Stimulated activated CD4-positive, alpha-beta T cell treated with anti-CD3 and anti-CD28 coated beads, Interleukin-1b, Interleukin-23, amount 100 ng/mL, for 1 hour (primary cell): ENCODE measurements at places on chromosomes 5 and 9.
A peak's percentile ranks its signal among the peaks of the same experiment; 100 is the strongest.

GRCh38 chr5:61137835-61138234 lies 24.4 kb downstream of the SMIM15 start:
- no peak for DNase-seq

GRCh38 chr9:93520523-93520922 lies 55.9 kb upstream of the PHF2 start:
- no peak for DNase-seq

DNA sequence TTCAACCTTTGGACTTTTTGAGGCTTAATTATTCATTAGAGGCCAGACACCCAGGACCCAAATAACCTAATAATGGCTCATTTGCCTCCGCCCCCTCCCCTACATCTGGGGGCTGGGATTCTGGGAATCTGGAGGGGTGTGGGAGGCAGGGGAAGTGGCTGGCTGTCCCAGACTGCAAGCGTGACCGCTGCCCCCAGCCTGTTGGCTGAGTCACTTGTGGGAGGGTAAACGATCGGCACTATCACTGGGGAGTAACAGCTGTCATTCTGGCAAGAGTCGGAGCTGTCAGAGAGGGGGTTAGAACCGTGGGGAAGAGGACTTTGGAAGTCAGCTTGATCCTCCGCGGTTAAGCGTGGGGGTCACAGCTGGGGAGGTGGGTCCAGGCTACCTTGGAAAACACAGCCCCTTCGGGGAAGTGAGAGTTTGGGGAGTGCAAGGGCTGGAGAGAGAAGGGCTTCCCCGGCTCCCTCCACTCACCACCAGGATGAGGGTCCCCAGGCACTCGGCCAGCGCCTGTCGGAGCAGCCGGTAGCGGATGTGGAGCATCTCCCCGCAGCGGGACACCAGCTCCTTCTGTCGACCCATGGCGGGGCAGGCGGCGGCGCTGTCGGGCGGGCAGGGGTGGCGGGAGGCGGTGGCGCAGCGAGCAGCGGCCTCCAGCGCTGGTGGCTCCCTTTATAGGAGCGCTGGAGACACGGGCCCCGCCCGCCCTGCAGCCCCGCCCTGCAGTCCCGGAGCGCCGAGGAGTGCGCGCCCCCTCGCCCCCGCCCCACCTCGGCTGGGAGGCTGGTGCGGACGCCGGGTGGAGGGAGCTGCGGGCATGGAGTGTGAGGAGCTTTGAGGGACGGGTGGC lies at the start of gene AQP3:
TSS of gene AQP3 (minus strand) at position 648 of the 853 bp plus-strand sequence. CDS start at position 585, 63 bp downstream.
- DNase-seq, result peak; percentile 35

- no peak for DNase-seq
Observed at GRCh38 chr9:132488626-132489025, 78.6 kb downstream of the CFAP77 start.

DNA sequence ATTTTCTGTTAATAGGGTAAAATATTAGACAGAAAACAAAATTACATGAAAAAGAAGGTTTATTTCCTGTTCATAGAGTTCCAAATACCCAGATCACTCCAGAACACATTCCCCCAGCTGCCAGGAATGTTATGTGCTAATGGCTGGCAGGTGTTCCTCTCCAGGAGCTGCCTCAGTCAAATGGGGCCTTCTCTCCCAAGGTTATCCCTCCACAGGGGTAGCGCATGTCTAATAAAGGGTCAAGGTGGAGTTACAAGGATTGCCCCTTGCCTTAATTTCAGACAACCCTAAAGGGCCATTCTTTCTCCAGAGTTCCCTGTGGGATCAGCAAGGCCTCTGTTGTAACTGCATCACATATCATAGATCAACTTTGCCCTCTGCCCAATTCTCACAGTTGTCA lies 148.6 kb upstream of the PLPPR1 start:
- DNase-seq, result no peak

DNA sequence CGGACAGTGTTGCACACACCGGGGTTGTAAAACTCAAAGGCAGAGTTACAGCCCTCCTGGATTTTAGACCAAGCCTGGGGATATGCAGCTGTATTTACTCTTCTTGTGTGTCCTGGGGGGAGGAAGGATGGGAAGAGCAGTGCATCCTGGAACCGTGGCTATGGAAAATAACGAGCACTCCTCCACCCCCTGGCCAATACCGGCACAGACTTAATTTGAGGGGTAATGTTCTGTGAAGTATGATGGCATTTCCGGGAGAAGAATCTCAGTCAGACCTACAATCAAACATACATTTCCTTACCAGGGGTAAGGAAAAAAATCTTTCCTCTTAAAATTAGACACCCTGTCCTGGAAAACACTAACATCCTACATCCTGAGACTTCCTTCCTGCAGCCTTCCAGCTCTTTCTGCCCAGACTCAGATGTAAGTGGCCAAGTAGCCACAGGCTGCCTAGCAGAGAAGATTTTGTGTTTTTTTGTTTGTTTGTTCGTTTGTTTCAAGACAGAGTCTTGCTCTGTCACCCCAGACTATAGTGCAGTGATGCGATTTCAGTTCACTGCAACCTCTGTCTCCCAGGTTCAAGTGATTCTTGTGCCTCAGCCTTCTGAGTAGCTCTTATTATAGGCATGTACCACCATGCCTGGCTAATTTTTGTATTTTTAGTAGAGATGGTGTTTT lies 11.0 kb upstream of the ERMP1 start:
- DNase-seq, result no peak

DNA sequence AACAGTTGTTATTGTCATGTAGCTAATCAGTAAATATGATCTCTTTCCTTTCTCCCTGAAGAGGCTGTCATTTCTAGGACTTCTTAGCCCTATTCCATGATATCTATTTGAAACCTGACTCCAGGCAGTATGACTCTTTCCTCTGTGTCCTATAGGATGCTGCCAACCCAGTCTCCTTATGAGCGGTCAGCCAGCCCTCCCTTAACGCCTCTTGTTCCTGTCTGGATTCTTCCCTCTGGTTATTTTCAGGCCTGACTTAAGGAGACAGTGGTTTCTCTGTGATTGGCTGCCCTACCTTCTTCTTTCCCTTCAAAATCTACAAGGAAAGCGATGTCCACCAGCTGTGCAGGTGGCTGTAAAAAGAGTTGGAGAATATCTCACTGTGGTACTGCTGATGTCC lies 19.4 kb upstream of the C5orf63 start:
- no peak for DNase-seq

- DNase-seq, result no peak
Observed at GRCh38 chr9:86500667-86501435, 146.6 kb upstream of the TUT7 start.

DNA sequence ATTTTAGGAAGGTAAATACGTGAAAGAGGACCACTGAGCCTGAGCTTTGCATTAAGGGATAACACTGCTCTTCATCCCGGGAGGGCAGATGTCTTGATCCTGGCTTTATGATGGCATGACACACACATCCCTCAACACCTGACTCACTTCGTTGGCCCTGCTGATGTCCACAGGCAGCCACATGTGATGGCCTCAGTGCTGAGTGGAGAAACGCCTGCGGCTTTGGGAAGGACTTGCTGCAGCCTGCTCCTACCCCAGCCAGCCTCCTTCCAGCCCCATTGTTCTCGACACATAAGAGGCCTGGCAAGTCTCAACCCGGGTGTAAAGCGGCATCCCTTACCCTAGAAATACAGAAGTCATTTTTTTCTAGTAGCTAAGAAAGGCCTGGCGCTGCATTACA lies 169.0 kb downstream of the SYK start:
- no peak for DNase-seq

DNA sequence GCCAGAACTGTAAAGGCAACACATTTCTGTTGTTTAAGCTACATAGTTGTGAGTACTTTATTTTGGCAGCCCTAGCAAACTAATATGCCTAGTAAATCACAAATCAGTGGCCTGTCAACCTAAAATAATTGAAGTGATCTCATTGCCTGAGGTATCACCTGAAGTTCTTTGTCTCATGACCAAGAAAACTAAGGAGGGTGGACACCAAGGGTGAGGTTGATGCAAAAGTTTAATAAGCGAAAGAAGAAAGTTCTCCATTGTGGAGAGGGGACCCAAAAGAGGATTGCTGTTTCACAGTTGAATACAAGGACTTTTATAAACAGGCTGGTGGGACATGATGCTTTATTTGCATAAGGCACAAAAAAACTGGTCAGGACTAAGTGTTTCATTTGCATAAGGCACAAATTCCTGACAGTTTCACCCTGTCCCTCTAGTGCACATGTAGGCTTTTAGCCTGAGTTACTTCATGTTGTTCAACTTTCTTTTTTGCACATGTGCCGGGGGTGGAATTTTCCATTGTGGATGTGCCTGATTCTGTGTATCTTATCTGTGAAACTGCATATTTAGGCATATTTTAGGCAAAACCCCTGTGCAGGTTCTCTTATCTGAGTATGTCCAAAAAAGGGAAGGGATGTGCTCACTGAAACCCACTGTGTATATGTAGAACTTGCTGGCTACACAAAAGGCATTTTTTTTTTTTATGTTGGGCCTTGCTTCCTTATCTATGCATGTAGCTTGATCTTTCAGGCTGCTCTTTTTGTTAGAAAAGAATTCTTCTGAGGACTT lies 108.6 kb upstream of the RAI14 start:
- no peak for DNase-seq

DNA sequence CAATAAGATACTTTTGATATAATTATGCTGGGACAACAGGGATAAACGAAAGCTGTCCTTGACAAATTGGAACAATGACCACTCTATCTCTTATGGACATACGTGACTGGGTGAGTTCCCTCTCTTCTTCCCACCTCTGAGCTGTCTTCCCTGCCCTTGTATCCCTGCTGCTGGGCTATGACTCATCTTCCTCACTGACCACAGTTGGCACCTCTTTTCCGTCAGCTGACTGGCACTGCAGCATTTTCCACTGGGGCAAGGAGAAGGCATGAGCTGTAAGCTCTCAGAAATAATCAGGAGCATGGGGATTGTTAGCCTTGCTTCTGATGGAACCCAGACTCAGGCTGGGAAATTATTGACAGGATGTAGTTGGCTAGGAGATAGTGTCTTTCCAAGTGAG lies 48.7 kb downstream of the PCSK1 start:
- DNase-seq, result no peak

DNA sequence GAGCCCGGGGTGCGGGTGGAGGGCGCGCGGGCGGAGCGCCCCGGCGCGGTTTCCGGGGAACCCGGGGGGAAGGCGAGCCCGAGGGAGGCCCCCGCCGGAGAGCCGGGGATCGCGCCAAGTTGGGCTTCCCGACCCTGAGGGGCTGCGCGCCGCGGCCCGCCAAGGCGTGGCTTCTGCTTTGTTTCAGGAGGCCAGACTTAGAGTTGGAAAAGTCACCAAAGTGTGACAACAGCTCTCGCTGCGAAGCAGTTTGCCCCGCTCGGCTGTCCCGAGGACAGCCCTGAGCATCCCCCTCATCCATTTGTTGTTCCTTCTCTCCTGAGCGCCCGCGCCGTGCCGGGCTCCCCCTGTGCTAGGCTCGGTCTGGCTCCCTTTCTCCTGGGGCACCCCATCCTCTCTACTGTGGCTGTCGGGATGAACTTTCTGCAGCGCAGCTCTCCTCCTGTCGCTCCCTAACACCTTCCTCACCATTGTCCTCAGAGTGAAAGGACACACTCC lies 410 bp downstream of the GLIPR2 start:
- no peak for DNase-seq

DNA sequence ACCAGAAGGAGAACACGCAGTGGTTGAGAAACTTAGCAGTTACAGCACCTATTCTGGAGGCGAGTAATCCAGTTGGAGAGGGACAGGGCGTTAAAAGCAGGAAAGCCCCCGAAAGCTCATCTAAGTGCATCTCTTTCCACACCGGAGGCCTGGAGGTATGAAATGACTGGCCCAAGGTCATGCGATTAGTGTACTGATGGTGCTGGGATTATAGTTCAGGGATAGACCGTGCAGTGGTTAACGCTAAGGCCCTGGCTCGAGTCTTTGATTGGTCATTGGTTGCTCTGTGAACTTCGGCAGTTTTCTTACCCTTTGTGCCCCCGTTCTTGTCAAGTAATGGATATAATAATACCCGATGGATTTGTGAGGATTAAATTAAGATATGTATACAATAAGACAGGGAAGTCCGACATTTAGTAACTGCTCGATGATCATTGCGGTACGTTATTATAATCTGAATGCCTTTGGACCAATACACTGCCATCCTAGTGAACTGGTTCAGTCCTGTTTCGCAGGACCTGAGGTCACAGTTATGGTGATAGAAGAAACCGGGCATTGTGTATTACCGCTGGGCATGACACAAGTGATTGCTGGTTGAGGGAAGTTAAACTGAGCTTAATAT lies 960 bp downstream of the CANX start:
- no peak for DNase-seq

- no peak for DNase-seq
Observed at GRCh38 chr9:76412638-76413037, 18.4 kb upstream of the RFK start.

GRCh38 chr9:128143525-128144238 lies 5.6 kb upstream of the LCN2 start:
- no peak for DNase-seq

GRCh38 chr5:123951582-123951977 lies 439.6 kb downstream of the CSNK1G3 start:
- no peak for DNase-seq

- DNase-seq, result no peak
Observed at GRCh38 chr5:33049298-33049697, 338.2 kb downstream of the NPR3 start.

DNA sequence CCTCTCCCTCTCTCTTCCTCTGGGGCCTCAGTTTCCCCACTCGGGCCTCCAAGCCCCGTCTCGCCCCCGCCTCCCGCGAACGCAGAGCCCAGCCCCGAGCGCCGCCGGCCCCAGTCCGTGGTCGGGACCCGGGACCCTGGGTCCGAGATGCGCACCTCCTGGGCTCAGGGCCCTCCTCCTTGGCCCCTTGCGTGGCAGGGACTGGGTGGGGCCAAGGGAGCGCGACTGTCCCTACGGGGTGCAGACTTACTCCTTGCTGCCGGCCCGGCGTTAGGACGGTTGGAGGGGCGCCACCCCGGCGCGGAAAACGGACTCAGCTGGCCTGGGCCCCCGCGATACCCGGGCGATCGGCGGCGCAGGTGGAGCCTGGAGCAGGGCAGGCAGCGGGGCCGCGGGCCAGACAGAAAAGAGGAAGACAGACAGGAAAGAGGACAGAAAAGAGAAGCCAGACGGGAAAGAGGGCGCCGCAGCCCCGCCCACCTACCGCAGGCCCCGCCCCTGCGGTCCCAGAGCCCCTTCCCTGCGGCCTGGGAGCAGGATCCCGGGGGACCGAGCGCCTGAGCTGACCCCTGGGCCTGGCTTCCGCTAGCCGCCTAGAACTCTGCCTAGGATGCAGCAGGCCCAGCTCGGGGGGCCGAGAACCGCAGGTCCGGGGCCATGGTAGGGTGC lies at the start of gene GBGT1:
TSS of gene GBGT1 (minus strand) at position 411 of the 669 bp plus-strand sequence. CDS start 1,502 bp downstream, outside the sequence.
- no peak for DNase-seq

DNA sequence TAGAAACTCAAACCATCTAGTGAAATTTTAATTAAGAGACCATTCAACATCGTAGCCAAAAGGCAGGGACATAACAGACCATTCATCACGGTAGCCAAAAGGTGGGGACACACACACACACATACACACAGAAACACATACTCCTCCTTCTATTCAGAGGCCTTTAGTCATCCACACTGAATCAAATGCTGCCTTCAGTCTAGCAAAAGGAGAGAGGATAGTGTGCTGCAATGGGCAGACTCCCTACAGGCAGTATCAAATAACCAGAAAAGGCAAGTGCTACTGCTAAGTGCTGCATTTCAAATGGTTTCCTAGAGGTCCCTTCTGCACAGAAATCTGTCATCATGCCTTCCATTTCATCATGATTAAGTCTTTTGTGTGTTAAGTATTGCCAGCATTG lies 303.9 kb downstream of the TRIM32 start:
- no peak for DNase-seq
